ENCODE measurements at places on chromosomes 7 and 10. TPM values are rescaled to one million over a fixed set of nuclear protein-coding genes. Genes with fewer than 3 reads are reported as not detected.

The STEAP2 gene
- polyA plus RNA-seq = 2.6 TPM

The FAM237B gene
- polyA plus RNA-seq = 0.06 TPM

The TMEM270 gene
- not detected for polyA plus RNA-seq

The CPXM2 gene
- 0.25 TPM for polyA plus RNA-seq

DNA sequence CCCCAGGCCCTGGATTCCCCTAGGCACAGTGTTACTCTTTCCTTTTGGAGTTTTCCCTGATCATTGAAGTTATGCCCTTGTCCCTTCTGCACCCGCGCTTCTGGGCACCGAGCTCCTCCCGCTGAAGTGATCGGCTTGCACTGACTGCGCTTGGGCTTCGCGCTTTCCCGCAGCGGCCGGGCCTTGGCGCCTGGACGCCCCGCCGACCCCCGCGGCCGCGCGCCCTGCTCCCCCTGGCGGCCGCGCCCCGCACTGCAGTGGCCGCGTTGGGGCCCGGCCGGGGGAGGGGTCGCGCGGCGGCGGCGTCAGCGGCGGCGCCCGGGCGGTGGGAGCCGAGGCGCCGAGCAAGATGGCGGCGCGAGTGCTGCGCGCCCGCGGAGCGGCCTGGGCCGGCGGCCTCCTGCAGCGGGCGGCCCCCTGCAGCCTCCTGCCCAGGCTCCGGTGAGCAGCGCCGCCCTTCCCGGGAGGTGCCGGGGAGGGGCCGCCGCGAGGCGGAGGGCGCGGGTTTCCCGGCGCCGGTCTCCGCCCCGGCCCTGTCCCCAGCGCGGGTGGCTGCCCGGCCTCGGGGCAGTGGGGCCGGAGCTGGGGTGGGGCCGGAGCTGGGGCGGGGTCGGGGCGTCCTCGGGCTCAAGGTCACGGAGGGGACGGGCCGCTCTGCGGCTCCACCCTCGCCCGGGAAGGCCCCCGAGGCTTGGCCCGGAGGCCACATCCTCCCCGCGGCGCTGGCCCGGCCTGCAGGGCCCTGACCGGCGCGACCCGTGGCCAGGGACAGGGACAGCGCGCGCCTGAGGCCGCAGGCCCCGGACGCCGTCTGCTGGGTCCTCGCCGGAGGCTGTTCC, at the start of gene NIPSNAP2:
Gene NIPSNAP2 (plus strand): TSS at position 325 of the 839 bp plus-strand sequence. CDS start 25 bp downstream, at position 350.
- DNase-seq = peak; percentile 46

- DNase-seq = no peak
Observed at GRCh38 chr10:135601-136464, 578 bp downstream of the ZMYND11 start.

DNA sequence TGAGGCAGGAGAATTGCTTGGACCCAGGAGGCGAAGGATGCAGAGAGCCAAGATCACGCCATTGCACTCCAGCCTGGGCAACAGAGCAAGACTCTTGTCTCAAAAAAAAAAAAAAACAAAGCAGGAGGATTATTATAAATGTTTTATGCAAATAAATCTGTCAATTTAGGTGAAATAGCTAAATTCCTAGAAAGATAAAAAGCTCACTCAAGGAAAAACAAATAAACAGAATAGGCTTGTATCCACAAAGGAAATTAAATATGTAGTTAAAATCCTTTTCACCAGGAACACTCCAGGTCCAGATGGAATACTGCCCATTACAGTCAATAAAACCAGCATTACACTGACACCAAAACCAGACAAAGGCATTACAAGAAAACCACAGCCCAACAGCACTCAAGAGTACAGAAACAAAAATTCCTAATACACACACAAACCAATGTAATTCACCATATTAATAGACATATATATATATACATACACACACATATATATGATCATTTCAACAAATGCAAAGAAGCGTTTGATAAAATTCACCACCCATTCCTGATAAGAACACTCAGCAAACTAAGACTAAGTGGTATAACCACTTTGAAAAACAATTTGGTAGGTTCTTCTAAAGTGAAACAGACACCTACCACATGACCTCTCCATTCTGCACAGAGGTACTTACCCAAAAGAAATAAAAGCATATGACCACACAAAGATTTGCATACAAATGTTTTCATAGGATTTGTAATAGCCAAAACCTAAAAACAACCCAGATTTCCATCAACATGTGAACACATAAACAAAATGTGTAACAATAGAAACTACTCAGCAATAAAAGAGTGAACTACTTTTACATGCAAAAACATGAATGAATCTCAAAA, 38.8 kb downstream of the ABI1 start:
- no peak for DNase-seq

DNA sequence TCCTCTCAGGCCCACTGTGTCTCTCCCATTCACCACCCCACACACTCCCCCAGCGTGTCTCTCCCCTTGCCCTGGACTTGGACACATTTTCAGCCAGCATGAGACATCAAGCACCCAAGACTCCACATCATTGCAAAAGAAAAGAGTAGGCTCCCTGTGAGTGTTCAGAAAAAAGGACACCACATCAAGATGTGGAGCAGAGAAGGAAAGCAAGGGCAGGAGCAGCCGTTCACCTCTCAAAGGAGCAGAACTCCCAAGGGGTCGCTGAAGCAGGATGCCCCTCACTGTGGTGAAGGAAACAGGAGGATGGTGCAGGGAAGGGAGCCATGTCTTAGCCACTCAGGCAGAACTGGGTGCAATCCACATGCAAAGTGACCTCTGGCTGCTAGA, 89.9 kb upstream of the MACROH2A2 start:
- DNase-seq = no peak

DNA sequence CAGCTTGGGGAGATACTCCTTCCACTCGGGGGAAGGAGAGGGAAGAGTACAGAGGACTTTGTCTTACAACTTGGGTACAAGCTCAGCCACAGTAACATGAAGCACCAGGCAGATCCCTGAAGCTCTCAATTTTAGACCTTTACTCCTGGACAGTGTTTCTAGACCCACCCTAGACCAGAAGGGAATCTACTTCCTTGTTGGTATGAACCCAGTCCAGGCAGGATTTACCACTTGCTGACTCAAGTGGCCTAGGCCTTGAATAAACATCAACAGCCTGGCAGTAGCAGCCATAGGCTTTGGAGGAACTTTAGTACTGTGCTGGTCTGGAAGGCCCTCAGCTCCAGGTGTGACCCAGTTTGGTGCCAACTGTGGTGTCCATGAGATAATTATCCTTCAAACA, 173.1 kb downstream of the ADRA2A start:
- DNase-seq = no peak

- DNase-seq = no peak
Observed at GRCh38 chr7:728602-729001, 1.5 kb upstream of the PRKAR1B start.

DNA sequence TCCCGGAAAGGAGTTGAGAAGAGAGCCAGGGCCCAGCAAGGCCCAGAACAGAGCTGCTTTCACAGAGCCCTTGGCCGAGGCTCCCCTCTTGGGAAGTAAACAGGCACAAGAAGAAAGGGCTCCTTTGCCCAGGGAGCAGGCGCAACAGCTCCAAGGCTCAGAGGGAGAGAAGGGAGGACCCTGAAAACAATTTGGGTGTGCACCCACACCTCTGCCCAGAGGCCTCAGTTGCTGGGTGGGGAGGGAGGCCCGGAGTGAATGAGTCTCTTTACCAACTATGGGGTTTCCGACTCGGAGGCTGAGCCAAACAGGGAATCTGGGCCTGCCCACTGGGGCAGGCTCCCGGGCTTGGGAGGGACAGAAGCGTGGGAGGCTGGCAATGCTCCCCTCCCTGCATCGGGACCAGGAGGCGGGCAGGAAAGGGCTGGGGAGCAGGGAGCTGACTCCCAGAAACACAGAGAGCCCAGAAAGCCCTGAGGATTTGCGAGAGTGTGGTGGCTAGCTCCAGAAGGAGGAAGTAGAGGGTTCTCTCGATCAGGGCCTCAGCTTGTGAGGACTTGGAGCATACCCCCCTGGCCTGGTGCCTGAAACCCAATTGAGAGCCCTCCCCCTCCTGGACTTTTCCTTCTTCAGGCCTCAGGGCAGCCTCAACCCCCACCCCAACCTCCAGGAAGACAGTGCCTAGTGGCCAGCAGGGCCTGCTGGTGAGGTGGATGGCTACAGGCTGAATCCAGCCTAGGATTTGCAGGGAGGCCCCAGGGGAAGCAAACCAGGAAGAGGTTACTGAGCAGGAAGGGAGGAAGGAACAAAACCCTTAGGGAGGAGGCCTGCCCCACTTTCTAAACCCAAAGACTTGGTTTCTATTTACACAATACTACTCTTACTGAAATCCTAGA, 6.2 kb downstream of the C10orf105 start:
- DNase-seq = no peak

DNA sequence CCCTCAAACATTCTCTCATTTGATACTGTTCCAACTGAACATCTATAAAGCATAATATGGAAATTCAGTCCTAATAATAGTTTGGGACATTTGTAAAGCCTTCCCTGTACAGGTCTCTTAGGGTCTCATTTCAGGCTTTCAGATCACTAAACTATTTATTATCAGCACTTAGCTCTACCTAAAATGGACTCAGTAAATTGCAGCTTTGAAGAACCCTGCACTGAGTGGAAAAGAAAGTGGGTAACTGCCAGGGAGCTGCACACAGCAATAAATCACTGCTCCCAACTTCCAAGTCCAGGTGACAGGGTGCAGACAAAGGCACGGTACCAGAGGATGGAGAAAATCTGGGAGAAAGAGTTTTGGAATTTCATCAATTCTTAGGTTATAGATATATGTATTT, 164.9 kb upstream of the AOAH start:
- DNase-seq = no peak
